ENCODE measurements at places on chromosomes 3 and 15.
A peak's percentile ranks its signal among the peaks of the same experiment; 100 is the strongest.

- DNase-seq: no peak
Measured at GRCh38 chr3:53800041-53800906, 45.9 kb downstream of the CHDH start.

GRCh38 chr3:8538913-8539312, 37.3 kb downstream of the LMCD1 start:
- no peak for DNase-seq

DNA sequence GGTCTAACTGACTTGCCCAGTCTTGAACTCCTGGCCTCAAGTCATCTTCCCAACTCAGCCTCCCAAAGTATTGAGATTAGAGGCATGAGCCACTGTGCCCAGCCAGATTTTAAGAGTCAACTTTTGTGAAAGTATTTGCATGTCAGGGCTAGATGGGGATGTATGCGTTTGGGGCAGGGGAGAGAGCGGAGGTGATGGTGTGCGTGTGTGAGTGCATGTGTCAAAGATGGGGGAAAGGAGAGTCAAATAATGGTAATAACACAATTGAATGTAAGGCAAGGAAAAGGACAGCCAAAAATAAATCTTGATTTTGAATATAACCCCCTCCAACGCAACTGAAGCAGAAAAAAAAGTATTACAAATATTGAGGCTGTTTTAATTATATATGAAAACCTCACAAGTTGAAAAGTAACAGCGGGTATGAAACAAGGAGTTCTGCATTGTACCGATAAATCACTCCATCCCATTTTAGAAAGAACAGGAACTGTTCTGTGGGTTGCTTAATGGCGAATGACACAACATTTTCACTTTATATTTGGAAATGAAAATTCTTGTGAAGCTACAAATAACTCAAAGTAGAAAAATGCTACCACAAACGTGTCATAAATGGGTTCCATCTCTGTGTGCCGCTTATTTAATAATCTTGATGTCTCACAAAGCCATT, 29.9 kb upstream of the LDHAL6B start:
- DNase-seq: no peak

DNA sequence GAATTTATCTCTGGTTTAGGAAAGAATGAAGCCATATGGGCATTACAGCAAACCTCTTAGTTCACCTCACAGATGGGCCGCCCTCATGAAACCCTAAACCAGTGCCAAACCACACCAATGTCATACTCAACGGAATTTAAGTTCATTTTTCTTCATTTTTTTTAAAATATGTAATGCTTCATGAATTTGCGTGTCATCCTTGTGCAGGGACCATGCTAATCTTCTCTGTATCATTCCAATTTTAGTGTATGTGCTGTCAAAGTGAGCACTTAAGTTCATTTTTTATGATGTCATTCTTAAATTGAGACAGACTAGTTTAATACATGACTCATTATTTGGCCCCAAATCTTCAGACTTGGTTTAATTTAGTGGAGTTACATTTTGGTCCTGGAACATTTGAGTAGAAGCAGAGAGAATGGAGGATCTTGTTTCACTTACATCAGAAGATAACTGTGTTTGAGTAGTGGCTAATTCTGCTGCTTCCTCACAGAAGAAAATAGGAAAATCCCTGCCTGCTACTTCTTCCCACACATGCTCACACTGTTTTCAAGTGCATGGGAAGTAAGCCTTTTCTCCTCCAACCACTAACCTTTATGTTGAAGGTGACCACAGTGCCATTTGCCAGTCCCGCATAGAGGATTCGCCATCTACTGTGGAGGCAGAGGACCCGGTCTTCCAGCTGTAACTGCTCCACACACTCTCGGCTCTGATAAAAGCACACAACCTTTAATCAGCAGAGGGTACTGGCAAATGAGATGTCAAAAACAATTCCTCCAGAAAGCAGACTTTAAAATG, 63.3 kb downstream of the ZNF106 start:
- no peak for DNase-seq

DNA sequence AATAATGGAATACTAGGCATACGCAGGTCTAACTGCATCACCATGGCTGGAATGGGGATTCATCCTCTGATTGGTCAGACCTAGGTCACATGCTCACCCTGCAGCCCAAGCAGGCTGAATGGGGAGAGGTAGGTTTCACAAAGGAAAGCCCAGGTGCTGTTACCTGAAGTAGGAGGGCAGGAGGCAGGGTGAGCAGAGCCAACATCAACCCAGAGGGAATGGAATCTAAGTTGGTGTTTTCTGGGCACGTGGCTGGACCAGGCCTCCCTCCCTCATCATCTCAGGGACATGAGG, 6.7 kb upstream of the H1-8 start:
- no peak for DNase-seq

GRCh38 chr3:11588755-11589154, 55.0 kb downstream of the VGLL4 start:
- no peak for DNase-seq

GRCh38 chr3:177430653-177431052, 233.4 kb upstream of the TBL1XR1 start:
- no peak for DNase-seq

DNA sequence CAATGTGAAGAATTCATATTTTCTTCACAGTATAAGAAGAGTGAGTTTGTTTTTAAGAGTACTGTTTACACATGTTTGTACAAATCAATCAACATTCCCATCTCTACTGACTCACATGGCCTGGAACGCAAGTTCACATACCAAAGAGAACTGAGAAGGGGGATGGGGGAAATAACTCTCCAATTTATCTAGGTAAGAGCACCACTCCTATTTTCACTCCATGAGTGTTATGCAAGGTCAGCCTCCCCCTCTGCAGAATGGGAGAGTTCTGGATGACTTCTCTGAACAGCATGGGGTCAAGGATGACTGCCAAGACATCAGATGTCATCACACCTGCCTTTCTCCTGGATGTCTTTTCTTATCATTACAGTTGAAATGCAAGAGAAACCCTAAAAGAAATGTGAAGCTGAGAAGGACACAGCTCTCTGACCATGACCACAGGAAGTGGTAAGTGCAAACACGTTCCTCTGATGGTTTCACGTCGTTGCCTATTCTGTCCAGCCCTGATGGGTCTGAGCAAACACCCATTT, 95.2 kb downstream of the SEMA6D start:
- no peak for DNase-seq

GRCh38 chr15:66103293-66103590, 150.3 kb downstream of the MEGF11 start:
- DNase-seq: no peak

DNA sequence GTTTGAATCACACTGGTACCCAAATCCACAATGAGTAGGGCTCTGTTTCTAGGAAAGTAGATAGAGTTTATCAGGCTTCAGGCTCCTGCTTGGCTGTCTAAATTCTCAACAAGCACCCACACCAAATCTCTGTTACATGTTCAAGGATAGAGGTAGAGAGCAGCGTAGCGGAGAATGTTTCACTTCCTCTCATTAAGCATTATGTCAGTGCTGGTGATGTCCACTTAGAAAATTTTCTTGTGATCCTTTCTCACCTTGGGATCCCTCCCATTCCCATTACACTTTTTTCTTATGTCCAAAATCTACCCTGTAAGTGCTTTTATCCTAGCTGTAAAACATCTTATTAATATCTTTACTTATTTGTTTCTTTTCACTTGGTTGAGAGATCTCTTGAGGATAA, 34.7 kb upstream of the GCSAM start:
- DNase-seq: no peak

DNA sequence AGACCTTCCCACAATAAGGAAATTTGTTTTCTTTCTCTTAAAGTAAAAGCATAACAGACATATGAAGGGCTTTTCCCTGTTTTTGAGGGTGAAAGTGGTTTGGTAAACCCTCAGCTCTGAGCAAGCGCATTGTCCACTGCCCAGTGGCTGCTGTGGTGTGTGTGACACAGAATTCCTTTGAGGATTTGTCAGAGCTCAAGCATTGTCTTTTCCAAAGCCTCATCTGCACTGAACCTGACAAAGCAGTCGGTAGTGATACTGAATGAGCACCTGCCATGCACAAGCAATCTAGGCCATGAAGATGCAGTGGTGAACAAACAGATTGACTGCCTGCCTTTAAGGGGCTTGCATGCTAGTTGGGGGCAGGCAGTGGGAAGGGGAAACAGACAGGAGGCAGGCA, 128.3 kb downstream of the PLCL2 start:
- DNase-seq: no peak

GRCh38 chr15:74978077-74978476, 17.3 kb upstream of the SCAMP5 start:
- no peak for DNase-seq

DNA sequence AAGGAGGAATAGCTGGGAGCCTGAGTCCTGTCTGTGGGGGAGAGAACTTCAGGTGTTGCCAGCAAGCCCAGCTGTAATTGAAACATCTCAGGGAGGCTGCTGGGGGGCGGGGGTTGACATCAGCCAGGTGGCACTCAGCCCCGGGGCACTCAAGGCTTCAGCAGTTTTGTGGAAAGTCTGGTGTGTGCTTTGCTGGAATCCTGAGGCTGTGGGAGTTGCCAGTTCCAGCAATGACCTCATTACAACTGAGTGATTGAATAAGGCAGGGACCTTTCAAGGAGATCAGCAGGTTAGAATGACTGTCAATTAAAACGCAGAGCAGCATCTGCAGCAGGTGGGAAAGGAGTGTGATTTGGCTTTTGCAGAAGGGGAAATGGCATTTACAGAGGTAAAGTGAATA, 75.7 kb downstream of the FAM43A start:
- DNase-seq: no peak

DNA sequence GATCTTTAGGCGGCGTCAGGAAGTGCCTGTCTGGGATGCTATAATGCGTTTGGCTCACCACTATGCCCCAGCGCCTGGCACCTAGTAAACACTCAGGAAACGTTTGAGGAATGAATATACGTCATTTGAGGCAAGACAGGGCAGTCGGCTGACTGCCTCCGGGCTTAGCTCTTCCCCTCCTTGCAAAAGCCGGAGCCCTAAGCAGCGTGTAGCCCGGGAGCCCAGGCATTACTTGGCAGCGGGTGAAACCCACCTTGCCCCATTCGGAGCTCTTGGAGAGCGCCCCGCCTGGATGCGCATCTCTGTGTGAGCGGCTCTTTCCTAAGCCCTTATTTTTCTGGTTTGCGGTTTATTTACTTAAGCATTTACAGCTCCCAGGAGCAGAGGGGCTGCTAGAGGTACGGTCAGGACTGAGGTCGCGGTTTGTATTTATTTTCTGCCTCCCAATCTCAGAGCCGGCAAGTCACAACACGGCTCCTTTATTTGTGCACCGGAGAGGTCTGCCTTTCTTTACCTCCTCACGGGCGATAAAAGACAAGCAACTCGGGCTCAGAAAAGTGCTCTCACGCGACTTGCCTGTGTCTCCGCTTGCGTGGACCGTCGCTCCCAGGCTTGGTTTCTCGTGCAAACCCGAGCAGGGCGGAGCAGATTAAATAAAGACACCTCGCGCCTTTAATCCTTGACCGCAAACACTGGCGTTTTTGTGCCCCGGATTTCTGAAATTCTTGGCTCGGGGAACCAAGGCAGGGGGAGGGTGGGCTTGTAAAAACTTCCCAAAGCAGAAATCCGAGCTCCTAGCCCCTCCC, 737 bp upstream of the ITPR1 start:
- peak; percentile 40 for DNase-seq

- no peak for DNase-seq
Measured at GRCh38 chr3:22627993-22628499, 575.1 kb upstream of the UBE2E2 start.

DNA sequence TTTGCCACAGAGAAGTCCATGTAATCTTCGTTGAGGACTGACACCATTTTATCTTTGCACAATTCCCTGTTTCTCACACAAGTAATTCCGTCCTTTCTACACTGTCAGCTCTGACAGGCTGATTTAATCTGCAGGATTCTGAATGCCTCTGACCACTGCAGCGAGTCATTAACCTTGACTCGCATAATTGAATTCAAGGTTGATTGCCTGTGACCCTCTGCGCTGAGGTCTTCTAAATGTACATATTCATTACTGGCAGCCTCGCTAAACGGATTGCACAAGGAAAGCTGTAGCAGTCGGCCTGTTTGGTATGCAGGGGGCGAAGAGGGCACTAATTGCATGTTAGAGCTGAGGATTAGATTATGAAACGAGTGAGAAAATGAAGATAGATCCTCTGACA, 147.8 kb downstream of the SHOX2 start:
- no peak for DNase-seq

- DNase-seq: no peak
Measured at GRCh38 chr15:58490086-58490887, 58.5 kb downstream of the LIPC start.

GRCh38 chr3:122942937-122943827, 84.4 kb downstream of the SEMA5B start:
- no peak for DNase-seq

GRCh38 chr3:46712191-46713049, 5.2 kb downstream of the PRSS50 start:
- no peak for DNase-seq

GRCh38 chr3:156497326-156497725, 57.6 kb downstream of the SSR3 start:
- no peak for DNase-seq

DNA sequence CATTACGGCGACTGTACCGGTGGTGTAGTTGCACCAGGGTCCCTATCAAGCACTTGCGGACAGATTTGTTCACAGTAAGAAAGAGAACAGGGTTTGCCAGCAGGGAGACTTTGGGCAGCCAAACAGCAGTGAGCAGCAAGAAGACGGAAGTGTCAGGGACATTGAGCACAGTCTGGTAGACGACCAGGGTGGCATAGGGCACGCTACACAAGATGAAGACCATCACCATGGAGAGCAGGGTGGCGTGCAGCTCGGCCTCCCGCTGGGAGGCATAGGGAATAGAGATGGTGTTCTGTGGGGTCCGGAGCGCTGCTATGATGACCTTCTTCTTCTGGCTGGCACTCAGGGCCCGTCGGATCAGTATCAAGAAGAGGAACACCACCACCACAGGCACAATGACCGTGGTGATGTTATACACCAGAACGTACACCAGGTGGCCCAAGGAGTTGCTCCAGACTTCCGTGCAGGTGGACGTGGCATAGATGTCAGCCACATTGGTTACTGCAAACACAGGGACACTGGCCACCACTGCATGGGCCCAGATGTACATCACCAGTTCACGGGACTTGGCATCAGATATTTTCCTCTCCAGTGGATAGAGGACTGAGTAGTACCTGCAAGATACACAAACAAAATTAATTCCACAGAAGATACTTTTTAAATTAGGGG, 19.1 kb upstream of the FSIP1 start:
- DNase-seq: no peak

DNA sequence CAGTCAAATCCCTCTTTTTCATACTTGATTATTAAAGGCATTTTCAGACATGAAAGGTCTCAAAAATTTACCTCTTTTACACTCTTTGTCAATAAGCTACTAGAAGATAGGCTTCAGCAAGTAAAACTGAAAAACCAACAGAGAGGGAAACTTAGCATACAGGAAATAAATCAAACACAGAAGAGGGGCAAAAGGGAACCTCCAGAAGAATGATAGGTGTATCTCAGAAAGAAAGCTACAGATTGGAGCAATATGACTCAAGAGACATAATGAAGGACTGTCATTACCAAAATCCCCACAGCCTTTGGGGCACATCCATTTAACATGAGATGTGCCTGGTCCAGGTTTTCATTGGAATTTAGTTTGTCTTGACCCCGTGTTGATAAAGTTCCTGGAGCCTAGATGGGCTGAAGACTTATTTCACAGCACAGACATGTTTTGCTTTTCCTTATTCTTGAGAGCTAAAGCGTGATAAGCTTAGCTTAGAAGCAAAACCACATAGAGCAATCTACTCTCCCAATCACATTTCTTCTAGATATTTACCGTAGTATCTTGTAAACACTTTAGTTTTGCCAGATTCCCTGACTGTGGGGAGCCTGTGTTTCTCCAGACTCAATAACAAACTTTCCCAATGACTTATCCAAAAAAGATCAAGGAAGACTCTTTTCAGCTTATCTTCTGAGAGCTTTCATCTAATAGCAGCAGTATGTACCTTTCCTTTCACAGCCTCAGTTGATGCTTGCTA, 11.7 kb downstream of the LRRFIP2 start:
- no peak for DNase-seq

- DNase-seq: no peak
Measured at GRCh38 chr15:92617549-92618520, 37.7 kb downstream of the FAM174B start.

Data from C1 segment of cervical spinal cord (tissue), 14 donors.